ENCODE measurements at places on chromosomes 7 and 10.

DNA sequence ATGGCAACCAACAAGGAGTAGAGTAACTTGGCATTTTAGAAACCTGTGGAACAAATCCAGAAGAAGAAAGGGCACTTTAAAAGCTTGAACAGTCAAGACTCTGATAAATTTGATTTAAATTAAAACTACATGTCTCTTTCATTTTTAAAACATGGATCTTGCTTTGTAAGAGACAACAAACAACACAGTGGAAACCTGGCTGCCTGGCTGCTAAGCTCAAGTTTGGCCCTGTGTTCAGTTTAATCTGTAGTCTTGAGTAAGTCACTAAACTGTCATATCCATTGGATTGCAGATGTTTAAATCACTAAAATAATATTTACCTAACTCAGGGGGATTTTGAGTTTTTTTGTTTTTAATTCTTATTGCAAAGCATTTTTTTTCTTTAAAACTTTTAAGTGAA is 374.9 kb upstream of the SEMA3D start:
- DNase-seq, result no peak

GRCh38 chr10:101607124-101607523 is 19.0 kb downstream of the DPCD start:
- DNase-seq, result no peak

DNA sequence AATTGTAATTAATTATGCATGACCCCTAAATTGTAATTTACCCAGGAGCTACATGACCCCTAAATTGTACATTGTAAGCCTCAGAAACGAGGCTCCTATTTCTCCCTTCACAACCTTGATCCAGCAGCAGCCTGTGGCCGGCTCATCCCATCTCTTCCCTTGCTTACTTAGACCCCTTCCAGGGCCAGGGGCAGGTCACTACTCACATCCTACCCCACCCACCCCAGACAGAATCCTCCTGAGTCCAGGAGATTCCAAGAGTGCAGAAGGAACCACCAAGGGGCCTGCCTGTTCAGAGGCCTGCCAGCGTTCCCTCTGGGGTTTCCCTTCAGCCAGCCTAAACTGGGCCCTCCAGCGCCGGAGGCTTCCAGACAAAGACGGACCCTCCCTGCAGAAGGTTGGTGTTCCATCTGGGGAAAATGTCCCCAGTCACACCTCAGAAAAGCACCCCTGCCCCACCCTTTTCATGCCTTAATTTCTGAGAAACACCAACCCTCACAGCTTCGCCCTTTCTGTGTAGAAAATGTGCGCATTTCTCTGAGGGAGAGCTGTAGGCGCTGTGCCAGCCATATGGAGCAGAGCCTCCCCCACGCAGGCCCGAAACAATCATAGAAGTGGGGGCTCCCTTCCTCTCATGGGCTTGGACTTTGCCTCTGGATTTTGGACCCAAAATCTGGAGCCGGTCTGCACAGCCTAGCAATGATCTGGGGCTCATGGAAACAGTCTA is 19.2 kb downstream of the LEP start:
- no peak for DNase-seq

DNA sequence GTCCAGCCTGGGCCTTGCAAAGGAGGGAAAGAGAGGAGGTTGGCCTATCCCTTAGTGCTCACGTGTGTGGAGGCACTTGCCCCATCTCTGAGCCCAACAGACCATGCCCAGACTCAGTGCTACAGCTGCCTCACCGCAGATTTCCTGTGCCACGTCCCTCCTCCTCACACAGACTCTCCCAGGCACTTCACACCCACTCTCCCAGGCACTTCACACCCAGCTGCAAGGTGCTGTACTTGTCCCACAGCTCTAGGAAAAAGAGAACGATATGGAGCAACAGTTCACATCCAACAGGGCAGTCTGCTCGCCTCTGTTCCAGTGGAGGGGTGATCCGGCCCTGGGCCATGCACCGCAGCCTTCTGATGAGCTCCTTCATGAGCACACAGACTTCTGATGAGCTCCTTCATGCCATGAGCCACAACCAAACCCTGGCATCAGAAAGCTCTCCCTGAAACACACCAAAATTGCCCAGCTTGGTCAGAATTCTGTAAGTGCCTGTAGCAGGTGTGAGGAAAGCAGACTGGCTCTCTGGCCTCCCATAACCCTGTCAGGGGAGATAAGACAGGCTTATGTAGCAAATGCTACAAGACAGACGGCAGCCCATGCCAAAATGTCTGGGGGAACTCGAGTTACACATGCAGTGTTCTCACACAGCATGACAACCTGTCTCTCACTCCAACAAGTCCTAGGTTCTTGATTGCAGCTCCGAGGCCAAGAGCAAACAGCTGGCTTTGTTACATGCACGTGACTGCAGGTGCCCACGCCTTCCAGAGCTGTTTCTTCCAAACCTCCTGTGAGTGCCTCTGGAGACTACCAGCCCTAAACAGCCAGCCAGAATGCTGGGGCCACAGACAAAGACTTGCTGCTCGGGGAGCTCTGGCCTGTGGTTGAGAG is 348.5 kb downstream of the GRID1 start:
- no peak for DNase-seq

GRCh38 chr7:41861642-41862041 is 158.8 kb upstream of the INHBA start:
- DNase-seq, result peak; percentile 60

GRCh38 chr10:63711867-63712716 is 190.9 kb downstream of the REEP3 start:
- no peak for DNase-seq

GRCh38 chr7:74138334-74138867 is 35.8 kb upstream of the EIF4H start:
- no peak for DNase-seq

DNA sequence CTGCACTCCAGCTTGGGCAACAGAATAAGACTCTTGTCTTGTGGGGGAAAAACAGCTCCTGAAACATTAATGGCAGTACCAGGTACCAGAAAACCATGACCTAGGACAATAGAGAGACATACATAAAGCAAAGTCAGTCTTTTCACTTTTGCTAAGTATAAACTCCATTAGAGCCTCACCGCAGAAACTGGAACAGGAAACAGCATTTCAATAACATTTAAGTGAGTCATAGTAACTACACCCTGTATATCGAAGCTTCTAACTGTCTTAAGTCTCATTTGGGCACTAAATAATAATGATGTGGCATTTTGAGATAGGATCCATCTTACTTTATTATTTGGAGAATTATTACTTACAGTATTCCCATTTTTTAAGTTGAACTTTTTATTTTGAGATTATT is 517.8 kb upstream of the CELF2 start:
- DNase-seq, result no peak

DNA sequence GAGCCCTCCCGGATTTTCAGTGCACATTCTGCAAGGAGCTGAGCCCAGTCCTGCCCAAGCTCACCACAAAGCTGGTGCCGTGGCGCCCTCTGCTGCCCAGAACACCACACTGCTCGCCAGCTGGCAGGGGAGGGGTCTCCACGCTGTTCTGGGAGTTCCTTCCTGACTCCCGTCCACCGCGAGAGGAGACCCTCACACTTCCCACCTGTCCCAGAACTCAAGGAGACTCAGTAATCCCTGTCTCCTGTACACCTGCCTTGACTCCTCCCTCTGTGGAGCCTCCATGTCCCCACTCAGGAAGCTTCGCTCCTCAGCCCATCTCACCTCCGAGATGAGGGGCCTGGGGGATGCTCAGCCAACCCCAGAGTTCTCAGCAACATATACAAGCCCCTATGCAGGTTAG is 11.3 kb downstream of the C10orf105 start:
- peak; percentile 20 for DNase-seq

- DNase-seq, result no peak
Measured at GRCh38 chr7:5769571-5769970, 11.9 kb downstream of the RNF216 start.

- no peak for DNase-seq
Measured at GRCh38 chr10:27893358-27893954, 105.4 kb downstream of the ODAD2 start.
